ENCODE measurements at places on chromosomes 4 and X.
A peak's percentile ranks its signal among the peaks of the same experiment; 100 is the strongest.

- no peak for DNase-seq
These were observed 114.8 kb downstream of the BCOR start for GRCh38 chrX:39982948-39983347.

DNA sequence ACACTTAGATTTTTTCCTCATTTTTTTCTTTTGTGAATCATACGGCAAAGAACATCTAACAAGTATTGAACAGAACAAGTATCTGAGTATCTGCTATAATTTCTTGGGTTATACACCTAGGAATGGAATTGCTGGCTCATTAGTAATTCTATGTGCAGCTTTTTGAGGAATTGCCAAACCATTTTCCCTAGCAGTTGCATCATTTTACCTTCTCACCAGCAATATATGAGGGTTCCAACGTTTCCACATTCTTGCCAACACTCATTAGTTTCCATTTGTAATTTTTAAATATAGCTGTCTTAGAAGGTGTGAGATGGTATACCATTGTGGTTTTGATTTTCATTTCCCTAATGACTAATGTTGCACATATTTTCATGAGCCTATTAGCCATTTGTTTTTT, 41.1 kb upstream of the DCAF8L1 start:
- no peak for DNase-seq

GRCh38 chrX:114584375-114584943, 573 bp downstream of the HTR2C start:
- no peak for DNase-seq

- no peak for DNase-seq
These were observed 3.0 kb downstream of the PDE6B start for GRCh38 chr4:628311-628741.

DNA sequence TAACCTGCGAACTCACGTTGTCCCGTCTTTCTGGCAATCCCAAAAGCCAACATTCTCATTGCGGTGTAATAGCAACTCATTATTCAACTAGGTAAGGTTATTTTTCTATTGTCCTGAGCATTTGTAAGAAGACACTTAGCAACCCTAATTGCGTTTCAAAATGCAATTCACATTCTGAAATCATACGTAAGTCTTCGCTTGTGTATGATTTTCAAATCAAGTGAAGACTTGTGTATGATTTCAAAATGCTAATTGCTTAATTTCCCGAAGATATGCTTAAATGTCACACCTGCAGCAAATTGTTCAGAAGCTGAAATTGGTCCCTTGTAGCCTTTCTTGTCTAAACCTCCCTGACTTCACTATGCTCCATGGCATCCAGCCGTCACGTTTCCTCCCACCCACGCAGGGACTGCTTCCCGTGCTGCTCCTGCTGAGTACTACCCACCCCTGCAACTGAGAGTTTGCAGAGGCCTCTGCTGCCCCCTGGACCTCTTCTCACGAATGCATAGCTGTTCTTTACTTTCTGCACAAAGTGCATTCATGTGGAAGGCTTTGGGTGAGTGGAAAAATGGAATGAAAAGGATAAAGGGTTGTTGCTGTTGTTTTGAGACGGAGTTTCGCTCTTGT, 40.8 kb upstream of the CLDN24 start:
- no peak for DNase-seq

- no peak for DNase-seq
These were observed 30.7 kb downstream of the SYAP1 start for GRCh38 chrX:16750136-16750535.

- DNase-seq: no peak
These were observed 4.0 kb downstream of the BEND4 start for GRCh38 chr4:42148425-42148824.

- no peak for DNase-seq
These were observed 11.7 kb upstream of the STATH start for GRCh38 chr4:69984030-69984443.

GRCh38 chr4:136725286-136726081, 806.8 kb downstream of the PCDH18 start:
- DNase-seq: no peak

DNA sequence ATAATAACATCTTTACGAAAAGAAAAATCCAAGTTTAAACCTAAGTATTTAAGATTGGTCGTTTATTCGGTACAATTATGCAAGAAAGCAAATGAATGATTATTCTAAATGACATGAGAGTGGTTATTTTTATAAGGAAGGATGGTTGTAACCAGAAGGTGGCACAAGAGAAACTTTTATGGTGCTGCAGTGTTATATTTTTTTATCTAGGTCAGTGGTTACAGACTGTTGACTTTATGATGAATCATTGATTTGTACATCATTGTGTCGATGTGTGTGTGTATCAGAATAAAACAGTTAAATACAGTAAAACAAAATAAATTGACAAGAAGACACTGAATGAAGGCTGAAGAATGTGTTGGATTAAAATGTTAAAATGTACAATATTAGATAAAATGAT, 9.8 kb downstream of the DCAF8L2 start:
- DNase-seq: no peak

- no peak for DNase-seq
These were observed 25.5 kb downstream of the HPGD start for GRCh38 chr4:174496631-174497432.

- no peak for DNase-seq
These were observed 105.1 kb upstream of the ADGRL3 start for GRCh38 chr4:61094854-61095598.

DNA sequence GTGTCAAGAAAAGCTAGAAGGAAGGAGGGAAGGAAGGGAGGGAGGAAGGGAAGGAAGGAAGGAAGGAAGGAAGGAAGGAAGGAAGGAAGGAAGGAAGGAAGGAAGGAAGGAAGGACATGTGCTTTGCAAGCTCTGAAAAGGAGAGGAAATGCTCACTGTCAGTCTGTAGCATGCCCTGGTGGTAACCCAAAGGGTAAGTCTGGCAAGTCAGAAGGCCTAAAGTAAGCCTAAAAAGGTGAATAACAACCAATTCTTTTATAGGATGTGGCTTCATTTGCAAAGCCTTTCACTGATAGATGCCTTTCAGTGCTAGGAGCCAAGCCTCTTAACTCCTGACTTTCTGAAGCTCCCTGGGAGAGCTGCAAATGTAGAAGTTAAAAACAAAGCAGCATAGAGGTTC, 542.6 kb downstream of the CFAP47 start:
- DNase-seq: no peak

- no peak for DNase-seq
These were observed 723.7 kb upstream of the AGA start for GRCh38 chr4:178165951-178166308.

DNA sequence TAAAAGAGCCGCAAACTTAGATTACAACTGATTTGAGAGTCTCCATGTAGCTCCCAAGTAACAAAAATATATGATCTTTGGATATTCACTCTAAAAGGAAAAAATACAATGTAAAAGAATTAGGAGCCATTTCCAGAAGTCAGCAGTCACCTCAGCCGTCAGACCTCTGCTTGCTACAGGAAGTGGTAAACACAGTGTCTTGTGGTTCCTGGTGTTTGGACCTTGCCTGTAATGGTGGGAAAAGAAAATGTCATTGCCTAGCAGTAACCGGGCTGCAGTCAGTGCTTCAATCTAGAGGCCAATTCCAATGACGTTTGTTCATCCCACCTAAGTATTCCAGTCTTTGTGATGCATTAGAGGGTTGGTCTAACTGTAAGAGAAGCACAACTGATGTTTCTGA, 28.9 kb upstream of the SMIM31 start:
- DNase-seq: no peak

GRCh38 chr4:183772361-183772760, 113.3 kb downstream of the TRAPPC11 start:
- DNase-seq: no peak

DNA sequence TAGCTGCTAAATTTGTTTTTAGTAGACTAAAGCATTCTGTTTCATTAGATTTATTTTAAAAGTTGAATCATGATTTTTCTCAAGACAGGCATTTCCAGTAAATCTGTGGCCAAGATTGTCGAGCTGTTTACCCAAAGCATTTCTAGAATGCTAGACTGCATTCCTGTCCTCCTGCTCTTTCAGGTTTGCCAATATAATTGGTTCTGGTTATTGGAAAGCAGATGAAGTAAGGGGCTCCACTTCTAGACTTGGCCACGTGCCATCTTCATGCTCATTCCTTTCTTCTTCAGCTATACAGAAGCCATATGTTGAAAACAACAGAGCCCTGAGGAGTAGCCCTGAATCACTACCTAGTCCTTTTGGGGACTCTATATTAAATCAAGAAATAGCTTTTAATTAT, 62.5 kb downstream of the PGRMC2 start:
- DNase-seq: no peak

DNA sequence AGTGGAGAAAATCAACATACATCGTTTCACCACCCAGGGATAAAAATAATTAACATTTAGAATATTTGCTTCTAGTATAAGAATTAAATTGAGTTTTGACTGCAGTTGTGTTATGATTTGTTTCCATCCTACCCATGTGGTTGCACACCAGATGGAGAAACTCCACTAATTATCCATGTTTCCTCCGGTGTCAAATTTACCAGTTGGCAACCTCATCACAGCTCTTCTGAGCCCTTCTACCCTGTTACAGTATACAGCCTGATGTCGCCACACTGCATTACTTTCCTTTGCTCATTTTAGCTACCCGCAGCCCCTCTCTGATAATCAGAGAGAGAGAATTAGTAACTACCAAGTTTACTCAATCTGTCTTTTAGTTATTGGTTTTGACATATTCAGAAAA, 411.2 kb downstream of the DTHD1 start:
- no peak for DNase-seq

- DNase-seq: no peak
These were observed 48.6 kb upstream of the UGT2A1 start for GRCh38 chr4:69701696-69702095.

- no peak for DNase-seq
These were observed 11.4 kb downstream of the EFNB1 start for GRCh38 chrX:68840256-68840655.

DNA sequence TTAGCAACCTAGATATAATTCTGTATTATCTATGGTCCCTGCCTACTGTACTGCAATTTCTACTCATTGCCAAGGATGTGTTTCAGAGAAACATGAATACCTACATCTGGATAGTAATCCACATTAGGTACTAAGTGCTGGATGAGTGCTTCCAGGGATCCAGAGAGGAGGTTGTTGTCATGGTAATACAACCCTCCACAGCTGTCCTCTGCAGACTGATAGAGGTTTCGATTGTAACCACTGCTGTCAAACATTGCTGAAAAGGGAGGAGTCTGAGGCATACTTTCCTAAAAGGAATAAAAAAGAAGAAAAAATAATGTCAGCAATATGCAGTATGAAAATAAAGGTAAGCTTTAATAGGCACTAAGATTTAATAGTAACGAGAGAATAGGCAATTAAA, 12.5 kb downstream of the RASGEF1B start:
- no peak for DNase-seq

DNA sequence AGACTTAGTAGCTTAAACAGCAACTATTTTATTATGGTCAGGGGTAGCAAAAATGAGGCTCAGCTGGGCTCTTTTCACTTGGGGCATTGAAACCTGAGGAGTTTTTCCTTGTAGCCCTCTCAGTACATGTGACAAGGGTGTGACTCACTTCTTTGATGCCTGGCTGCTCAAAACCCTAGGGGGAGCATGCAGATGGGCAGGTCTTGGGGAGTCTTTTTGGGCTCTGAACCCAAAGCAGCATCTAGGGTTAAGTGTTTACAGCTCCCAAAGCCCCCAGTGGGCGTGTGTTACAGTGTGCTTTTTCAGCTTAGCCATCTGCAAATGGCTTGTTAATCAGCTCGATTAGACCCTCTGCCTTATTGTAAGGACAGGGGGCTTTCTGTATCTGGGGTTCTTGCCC, 1752.7 kb downstream of the PCDH7 start:
- DNase-seq: no peak

GRCh38 chr4:140423106-140423505, 4.3 kb downstream of the CLGN start:
- no peak for DNase-seq

DNA sequence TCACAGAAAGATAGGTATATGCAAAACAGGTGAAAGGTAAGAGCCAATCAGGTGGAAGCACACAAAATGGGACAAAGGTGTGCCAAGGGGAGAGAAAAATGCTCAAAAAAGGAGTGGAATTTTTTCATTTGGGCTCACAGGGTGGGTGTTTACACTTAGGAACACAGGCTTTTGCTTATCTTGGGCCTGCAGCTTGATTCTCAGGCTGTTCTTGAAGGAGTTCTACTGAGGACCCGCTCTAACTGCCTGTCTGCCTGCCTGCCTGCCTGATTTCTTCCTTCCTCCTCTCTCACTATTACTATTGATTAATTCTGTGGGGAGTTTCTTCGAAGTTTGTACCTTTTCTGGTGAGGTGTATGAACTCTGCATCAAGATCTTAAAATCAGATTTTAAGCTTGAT, 120.3 kb upstream of the CTSO start:
- DNase-seq: no peak

- DNase-seq: peak; percentile 14
These were observed 3.6 kb downstream of the MID1IP1 start for GRCh38 chrX:38804682-38805431.

DNA sequence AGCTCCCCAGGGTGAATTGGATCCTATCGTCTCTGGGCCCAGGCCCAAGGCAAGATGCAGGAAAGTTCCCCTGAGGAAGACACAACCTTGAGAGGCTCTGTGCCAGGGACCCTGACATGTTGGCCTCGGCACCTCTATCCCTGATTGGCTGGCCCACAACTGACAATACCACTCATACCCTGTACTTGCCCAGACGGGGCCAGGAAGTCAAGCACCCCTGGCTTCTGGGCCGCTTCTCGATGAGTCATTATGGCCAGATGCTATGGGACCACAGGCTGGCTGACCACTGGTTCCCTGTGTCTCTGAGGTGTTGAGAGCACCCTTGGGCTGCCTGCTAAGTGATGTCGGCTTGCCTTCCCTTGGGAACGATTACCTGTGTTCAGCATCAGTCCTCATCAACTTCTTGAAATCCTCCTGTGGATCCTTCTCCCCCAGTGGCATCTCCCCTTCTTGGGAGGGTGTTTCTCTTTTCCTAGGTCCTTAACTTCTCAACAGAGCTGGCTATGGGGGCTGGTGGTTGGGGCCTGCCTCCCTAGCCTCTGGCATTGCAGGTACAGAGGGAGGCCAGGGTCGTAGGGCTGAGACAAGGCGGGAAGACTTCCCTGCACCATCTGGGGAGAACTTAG, 54.5 kb upstream of the MAMLD1 start:
- DNase-seq: no peak

GRCh38 chr4:58214376-58214775, 1104.2 kb upstream of the IGFBP7 start:
- DNase-seq: no peak

DNA sequence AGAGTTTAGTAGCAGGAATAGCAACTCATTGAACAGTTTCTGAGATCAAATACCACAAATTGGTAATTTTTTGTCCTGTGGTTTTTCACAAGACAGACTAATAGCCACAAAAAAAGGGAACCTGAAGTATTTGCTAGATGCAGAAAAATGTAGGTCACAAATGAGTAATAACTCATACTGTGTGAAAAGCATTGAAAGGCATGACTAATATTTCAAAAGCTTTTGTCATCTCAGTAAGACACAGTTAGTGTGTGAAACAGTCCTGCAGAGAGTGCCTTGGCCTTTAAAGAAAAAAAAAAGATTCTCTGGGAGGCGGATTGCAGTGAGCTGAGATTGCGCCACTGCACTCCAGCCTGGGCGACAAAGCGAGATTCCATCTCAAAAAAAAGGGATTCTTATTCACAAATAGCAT, 31.4 kb upstream of the SLC25A31 start:
- no peak for DNase-seq

GRCh38 chr4:142406917-142407501, 439.1 kb downstream of the INPP4B start:
- DNase-seq: no peak

- DNase-seq: no peak
These were observed 341.1 kb downstream of the GBA3 start for GRCh38 chr4:23033796-23034195.

Data from stimulated activated CD4-positive, alpha-beta T cell treated with anti-CD3 and anti-CD28 coated beads, TNF-alpha, amount 100 ng/mL, for 24 hours (primary cell).